ENCODE measurements at places on chromosomes 5 and 9.

GRCh38 chr9:127943731-127944144 lies 6.1 kb upstream of the DPM2 start:
- no peak for DNase-seq

- DNase-seq, result no peak
Measured at GRCh38 chr5:172766287-172767108, 4.5 kb downstream of the DUSP1 start.

- DNase-seq, result no peak
Measured at GRCh38 chr5:96709152-96709821, 47.1 kb downstream of the CAST start.

- no peak for DNase-seq
Measured at GRCh38 chr5:124876566-124876965, 130.1 kb upstream of the ZNF608 start.

DNA sequence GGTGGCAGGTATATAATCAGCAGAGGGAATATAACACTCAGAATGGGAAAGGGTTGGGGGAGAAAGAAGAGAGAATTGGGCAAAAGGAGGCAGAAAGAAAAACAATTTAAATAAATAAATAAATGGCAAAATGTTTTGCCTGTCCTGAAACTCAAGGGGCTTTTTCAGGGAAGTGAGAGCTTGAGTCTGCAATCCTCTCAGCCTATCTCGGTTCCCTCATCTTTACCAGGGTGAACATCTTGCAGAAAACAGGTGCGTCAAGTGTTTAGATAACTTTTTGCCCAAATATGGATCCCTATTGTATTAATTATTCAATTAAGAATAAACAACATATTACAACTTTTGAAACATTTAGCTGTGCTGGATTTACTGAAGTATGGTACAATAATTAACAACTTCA lies 343.0 kb upstream of the EDIL3 start:
- no peak for DNase-seq

DNA sequence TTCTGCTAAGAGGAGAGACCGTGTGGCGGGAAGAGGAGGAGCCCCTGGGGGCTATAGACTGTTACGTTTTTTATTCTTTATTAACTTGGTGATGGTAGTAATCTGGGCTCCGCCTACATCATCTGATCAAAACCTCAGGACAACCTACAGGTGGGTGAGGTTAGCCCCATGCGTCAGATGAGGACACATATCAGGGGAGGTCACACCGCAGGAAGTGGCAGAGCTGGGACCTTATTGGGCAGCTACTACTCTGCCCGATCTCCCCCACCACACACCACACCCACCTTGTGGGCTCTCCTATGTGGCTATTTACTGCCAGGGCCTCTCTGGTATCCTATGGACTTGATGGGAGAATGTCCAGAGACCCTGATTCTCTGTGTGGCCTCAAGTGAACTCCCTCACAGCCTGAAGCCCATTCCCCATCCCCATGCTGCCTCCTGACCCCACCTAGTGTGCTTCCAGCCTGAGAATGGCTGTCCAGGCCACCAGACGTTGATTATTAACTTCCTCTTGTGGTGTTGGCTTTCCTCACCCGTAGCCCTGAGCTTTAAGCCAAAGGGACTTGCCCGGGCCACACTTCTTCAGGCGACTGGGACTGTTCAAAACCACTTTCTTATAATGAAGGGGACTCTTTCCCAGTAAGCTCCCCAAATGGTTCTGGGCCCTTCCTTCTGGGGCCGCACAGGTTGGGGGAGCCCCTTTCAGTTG lies 8.2 kb downstream of the UNC5A start:
- DNase-seq, result no peak

DNA sequence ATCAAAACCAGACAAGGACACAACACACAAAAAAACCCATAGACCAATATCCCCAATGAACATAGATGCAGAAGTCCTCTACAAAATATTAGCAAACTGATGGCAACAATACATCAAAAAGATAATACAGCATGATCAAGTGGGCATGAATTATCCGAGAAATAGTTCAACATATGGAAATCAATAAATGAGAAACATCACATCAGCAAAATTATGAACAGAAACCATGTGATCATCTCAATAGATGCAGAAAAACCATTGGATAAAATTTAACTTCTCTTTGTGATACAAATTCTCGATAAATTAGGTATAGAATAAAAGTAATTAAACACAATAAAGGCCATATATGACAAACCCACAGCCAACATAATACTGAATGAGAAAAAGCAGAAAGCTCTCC lies 69.6 kb downstream of the C9 start:
- DNase-seq, result no peak

DNA sequence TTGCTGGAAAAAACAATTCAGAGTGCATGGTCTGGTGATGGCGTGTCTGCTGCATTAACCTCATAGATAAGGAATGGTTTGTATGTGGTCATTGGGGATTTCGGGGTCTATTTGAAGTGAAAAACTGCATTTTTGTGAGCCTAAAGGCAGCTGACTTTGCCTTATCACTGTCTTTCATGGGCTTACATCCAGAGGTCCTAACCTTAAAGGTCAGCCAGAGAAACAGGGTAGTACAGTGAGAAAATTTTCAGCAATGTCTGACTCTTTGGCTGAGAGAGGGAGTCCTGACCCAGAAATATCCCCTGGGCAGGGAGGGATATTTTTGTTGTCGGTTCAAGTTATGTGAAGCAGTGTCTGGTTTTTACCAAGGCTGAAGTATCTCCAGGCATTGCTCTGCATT lies 5.7 kb downstream of the PCSK5 start:
- no peak for DNase-seq

DNA sequence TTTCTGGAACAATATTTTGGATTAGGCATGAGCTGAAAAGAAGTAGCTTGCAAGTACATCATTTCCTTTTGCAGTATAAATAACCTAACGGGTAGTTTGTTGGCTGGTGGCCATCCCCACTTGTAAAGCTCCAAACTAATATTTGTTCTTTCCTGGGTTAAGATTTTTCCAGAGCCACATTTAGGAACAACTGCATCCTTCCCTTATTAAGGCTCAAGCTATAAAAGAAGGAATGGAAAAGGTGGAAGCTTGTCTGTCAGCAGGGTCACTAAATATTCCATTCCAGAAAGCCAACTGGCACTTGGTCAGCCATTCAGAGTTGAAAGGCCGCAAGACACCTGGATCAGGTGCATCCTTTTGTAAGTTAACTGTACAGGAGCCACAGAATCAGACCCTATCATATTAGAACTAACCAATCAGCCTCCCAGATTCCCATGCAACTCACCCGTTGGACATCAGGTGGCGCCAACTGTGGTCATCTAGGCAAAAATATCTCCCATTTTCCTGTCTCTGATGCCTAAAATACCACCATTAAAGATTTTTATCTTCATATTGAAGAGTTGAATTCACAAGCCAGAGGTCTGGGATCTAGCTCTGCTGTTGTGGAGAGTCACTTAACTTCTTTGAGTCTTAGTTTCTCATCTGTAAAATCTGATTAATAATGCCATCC lies 82.9 kb downstream of the PTCD2 start:
- DNase-seq, result no peak

- DNase-seq, result no peak
Measured at GRCh38 chr9:76878933-76879332, 27.0 kb downstream of the PRUNE2 start.

GRCh38 chr9:101486693-101487442 lies 46.8 kb upstream of the RNF20 start:
- no peak for DNase-seq

GRCh38 chr5:58922461-58923171 lies 339.7 kb downstream of the RAB3C start:
- no peak for DNase-seq

DNA sequence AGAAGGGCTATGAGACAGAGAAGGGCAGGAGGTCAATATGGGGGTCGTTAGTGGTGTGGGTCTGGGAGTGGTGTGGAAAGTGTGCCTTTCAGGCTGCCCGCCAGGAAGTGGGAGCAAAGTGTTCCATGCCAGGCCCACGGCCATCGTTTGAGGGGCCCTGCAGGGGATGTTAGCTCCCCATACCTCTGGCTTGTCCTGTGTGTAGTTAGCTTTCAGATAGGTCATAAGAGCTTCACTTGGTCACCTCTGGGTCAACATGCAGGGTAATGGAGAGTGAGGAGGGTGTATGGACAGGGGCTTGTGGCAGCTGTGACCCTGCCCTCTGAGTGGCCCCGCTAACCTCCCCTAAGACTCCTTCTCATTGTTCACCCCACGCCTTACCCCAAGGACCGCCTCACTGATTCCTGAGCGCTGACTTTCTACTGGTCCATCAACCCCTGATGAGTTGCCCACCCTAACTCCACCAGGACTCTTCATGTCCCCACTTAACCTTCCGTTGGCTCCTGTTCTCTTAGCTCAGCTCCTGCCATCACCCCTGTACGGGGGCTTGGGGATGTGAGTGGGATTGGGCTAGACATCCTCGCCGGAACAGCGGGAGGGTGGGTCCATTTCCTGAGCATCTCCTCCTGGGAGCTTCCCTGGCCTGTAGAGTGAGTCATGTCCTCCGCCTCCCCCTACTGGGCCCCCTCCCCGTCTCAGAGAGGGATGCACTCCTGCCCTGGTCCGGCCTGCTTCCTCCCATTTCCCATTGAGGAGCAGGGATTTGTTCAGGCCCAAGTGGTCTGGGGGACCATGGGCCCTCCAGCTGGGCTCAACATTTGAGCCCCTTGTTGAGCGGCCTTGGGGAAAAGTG lies 125.7 kb downstream of the FGF18 start:
- DNase-seq, result no peak

GRCh38 chr9:31776471-31776870 lies 608.0 kb upstream of the ACO1 start:
- DNase-seq, result no peak

DNA sequence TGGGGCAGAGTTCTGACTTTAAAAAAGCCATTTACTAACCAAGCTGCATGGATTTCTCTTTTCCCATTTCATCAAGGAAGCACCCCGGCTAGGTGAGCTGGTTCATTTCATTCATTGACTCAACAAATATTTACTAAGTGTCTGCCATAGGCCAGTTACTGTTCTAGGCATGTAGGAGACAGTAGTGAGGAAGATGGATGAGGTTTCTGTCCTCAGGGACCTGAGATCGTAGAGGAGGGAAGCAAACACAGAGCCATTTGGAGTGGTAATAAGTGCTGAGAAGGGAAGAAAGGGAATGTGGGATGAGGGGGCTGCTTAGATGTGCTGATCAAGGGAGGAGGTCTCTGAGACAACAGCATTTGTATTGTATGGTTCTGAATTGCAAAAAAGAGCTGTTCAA lies 120.4 kb downstream of the C9orf152 start:
- no peak for DNase-seq

- DNase-seq, result no peak
Measured at GRCh38 chr5:69484891-69485290, 7.7 kb upstream of the OCLN start.

GRCh38 chr9:89996773-89997172 lies 392.0 kb downstream of the GADD45G start:
- DNase-seq, result no peak

Data from iPS DF 6.9 (cell line).